Hippocampal formation (tissue), 2 donors: ENCODE measurements at places on chromosomes 16 and 17.

DNA sequence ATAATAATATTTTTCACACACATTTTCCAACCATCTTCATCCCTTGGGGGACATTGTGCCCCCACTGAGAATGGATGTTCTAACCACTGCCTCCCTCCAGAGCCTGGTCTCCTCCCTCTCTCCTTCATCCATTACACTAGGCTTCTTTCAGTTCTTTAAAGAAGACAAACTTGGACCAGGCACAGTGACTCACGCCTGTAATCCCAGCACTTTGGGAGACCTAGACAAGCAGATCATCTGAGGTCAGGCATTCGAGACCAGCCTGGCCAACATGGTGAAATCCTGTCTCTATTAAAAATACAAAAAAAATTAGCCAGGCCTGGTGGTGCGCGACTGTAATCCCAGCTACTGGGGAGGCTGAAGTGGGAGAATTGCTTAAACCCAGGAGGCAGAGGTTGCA lies 6.5 kb downstream of the ALOX15 start:
- no peak for DNase-seq

- DNase-seq, result no peak
Observed at GRCh38 chr16:10655415-10655977, 39.2 kb downstream of the TEKT5 start.

GRCh38 chr16:55115506-55115905 lies 184.8 kb downstream of the IRX5 start:
- DNase-seq, result no peak

DNA sequence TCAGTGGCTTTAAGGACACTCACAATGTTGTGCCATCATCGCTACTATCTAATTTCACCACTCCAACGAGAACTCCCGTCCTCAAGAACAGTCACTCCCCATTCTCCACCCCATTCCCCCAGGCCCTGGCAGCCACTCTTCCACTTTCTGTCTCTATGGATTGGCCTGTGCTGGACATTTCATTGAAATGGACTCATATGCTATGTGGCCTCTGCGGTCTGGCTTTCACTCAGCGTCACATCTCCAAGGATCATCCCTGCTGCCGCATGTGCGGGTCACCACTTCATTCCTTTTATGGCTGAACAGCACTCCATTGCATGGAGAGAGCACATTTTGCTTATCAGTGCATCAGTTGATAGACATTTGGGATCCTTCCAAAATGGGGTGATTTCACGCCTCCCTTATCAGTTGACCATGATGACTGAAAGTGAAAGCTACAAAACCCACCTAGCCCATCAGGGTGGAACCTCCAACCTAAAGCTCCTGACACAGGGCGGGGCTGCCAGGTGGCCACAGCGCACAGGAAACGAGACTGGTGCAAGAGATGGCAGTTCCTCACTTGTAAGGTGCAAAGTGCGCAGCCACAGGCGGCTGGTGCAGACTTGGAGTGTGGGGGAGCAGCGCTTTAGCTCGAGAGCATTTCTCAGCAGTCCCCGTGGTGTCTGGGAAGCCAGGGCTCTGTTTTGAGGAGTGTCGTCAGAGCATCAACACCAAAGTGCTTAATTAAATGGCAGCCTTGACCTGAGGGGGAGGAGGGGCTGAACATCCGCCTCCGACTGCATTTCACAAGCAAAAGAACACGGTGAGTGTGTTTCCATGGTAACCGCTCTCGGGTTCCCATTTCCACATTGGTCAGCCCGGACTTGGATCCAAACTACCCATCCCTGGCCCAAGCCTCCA lies 23.8 kb downstream of the COTL1 start:
- DNase-seq, result no peak

- no peak for DNase-seq
Observed at GRCh38 chr16:66692341-66692740, 4.2 kb downstream of the CMTM4 start.

DNA sequence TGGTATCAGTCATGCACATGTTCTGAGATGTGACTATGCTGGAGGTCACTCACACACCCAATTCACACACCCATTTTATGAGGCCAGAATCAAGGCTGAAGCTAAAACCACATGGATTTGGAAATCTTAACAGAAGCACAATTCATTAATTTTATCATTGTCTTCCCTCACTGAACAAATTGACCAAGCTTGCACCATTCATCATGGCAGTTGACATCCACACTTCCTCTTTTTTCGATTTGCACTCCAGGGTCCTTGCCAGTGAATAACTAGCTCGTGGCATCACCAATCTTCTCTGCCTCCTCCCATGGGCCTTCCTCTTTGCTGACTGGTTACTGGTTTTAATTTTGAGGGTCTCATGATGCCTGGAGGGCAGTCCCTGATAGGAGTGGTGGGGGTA lies 123.0 kb upstream of the ASIC2 start:
- no peak for DNase-seq

DNA sequence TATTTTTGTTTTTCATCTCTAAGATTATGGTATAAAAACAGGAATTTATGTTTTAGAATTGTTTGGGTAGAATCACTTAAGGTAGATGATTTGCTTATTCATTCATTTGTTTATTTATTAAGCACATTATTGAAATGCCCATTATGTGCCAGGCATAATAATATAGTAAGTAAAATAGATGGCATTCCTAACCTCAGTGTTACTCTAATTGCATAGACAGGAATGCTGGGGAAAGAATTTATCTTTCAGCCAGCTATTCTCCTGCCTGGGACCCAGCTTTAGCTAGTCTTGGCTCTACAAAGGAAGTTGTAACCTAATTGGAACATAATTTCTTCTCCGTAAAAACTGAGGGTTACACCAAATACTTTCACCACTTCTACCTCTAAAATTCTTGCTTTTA lies 44.6 kb downstream of the NFAT5 start:
- DNase-seq, result no peak

- no peak for DNase-seq
Observed at GRCh38 chr16:50251375-50252081, 14.8 kb upstream of the ADCY7 start.

- no peak for DNase-seq
Observed at GRCh38 chr16:83870830-83871229, 28.1 kb upstream of the MLYCD start.

GRCh38 chr16:57862698-57863433 lies 60.6 kb upstream of the KIFC3 start:
- DNase-seq, result no peak

DNA sequence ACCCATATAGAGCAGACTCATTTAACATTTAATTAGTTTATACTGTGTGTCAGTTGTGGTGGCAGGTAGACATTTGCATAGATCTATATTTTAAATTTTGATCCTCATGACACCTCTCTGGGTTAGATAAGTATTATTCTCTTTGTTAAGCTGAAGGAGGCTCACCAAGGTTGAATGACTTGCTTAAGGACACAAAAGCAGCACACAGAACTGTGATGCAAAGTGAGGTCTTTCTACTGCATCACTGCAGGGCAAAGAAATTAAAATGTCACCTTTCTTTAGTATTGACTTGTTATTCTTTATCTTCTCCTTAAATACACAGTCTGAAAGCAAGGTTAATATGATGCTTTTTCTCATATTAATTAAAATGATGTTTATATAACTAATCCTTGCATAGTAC lies 8.6 kb upstream of the TOX3 start:
- DNase-seq, result no peak

DNA sequence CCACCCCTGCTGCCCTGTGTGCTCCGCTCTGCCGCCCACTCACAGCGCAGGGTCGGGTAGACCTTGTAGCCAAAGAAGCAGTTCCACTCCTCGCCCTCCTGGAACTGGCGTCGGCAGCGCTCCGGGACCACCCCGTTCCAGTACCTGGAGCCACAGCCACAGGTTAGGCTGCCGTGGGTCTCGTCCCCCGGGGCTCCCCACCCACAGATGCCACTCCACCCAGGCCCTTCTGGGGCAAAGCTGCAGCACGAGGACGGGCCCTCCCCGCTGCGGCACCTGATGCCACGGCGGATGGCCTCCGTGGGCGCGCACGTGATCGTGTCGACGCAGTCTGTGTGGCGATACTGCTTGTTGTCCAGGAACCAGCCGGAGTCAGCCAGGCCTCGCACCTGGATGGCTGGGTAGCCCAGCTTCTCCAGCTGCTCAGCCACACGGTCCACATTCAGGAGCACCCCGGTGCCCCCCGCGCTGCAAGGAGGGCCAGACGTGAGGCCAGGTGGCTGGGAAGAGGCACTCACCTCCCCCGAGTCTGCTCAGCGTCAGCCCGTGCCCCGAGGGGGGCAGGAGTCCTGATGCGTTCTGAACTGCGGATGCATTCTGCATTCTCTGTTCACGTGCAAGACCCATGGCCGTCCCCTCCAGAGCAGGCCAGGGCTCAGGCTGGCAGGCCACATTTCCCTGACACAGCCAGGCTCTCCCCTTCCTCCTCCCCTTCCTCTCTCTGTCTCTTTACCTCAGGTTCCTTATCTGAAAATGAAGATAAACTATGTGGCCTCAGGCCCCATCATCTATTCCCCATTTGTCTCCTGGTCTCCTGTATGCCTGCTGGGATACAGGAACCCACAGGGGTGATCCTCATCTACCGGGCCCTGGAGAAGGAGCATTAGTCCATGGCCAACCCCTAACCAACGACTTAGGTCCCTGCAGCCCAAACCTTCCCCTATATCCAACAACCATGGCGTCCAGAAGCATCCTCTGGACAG lies 4.1 kb downstream of the NOTUM start:
- no peak for DNase-seq

DNA sequence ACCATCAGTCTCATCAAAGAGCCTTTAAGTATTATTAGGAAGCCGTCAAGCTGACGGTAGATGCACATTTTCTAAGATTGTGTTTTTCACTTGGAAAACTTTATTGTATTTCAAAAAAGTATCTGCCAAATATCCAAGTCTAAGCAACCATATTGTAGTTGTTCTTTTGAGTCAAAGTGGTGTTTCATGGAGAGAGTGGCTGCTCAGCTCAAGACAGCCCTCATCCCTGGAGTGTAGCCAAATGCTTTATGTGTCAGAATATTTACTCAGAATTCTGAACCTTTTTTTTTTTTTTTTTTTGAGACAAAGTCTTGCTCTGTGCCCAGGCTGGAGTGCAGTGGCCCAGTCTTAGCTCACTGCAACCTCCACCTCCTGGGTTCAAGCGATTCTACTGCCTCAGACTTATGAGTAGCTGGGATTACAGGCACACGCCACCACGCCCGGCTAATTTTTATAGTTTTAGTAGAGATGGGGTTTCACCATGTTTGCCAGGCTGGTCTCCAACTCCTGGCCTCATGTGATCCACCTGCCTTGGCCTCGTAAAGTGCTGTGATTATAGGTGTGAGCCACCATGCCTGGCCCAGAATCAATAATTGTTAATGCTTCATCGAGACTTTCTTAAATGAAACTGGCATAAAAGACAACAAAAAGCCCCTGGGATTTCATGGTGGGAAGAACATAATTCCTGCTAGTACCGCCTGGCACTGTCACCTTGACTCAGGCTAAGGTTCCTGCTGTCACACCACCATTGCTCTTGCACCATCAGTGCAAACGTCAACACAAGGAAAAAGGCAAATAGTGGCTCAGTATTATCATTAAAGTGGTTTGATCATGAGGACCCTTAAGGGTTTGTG lies 45.5 kb downstream of the PRKCA start:
- DNase-seq, result no peak

GRCh38 chr16:86227801-86228200 lies 282.5 kb upstream of the FOXF1 start:
- no peak for DNase-seq

- DNase-seq, result no peak
Observed at GRCh38 chr17:32331243-32332040, 10.5 kb downstream of the C17orf75 start.

GRCh38 chr17:55926276-55926990 lies 175.6 kb downstream of the PCTP start:
- no peak for DNase-seq

GRCh38 chr17:28055546-28056275 lies 13.2 kb downstream of the NLK start:
- DNase-seq, result no peak

- DNase-seq, result no peak
Observed at GRCh38 chr16:86211800-86212199, 298.5 kb upstream of the FOXF1 start.

DNA sequence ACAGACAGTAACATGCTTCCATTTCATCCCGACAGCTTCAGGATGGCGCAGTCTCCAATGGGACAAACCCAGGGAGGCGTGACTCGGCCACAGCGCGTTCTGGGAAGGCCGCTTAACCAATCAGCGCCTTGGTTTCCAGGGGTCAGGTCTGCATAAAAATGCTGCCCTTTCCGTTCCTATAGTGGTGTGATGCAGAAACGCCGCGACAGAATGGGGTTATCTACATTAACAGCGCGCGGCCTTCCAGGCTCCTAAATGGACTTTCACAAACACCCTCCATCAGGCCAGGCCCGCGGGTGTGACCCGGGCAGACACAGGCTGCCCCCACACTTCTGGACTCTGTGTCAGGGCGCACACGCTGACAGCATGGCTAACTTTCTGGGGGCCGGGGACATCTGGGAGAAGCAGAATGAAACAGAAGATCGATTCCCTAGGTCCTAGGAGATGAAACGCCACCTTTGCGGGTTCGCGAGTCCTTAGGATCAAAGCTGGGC lies 792 bp downstream of the TMEM231 start:
- peak; percentile 82 for DNase-seq

- no peak for DNase-seq
Observed at GRCh38 chr16:907361-907760, 63.4 kb downstream of the LMF1 start.

DNA sequence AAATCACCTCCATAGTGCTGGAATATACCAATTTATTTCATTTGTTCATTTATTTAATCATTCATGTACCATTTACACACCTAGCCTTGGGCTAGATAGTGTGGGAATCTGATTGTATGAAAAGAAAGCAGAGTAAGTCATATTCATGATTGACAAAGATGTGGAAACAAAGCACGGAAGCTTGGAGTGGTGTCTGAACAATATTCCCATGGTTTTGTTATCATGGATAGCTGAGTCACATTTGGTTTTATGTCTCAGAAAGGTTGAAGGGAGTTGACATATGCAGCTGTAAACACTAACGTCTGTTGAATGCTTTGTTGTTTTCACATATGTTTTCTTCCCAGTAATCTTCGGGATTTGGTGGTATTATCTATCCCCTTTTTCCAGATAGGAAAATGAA lies 76.6 kb downstream of the MAP2K4 start:
- no peak for DNase-seq

DNA sequence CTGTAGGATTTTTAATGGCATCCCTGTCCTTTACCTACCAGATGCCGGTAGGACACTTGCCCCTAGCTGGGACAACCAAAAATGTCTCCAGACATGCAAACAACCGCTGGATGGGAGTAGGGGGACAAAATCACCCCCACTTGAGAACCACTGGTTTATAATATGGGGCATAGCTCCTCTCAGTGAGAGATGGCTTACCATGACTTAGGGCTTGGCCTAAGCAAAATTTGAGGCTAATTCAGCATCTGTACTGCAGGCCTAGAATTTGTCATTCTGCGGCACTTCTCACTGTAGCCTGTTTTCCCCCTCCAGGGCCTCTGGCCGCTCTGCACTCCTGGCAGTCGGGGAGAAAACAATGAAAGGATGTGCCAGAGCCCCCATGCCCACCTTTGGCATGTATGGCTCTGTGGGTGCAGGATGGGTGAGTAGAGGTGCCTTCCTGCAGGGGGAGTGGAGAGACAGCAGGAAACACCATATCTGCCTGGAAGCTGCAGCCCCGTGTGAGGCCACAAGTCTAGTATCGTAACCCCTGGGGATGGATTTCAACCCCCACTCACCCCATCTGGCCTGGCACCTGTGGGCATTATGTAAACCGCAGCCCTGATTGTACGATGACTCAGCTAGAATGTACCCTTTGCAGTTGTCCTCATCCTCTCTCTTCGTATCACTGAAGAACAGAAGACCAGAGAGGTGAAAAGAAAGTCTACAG lies 268.1 kb downstream of the SOX9 start:
- DNase-seq, result no peak
